ENCODE measurements at places on chromosomes 2 and 18.

DNA sequence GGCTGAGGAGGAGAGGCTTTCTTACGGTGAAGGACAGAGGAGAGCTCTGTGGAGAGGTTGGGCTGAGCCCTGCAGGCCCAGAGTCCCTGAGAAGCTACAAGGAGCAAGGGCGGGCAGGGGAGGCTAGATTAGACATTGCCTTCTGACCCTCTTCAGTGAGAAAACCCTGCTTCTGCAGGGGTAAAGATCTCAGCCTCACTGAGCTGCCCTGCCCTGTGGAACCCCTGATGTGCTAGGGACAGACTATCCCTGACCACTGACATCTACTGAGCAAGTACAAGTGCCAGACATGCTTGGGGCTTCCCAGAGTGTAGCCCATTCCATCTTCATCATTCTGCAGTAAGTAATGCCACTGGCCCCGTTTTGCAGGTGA is 111.5 kb downstream of the CYP26B1 start:
- no peak for DNase-seq
- no peak overlapping the region for H3K4me3 ChIP-seq
- no peak overlapping the region for H3K27ac ChIP-seq
- H3K27me3 ChIP-seq: no peaks in the 10 kb centered on the region

GRCh38 chr2:207061181-207061580 is 104.6 kb downstream of the KLF7 start:
- no peak overlapping the region for H3K27ac ChIP-seq
- H3K36me3 ChIP-seq: no peaks in the 10 kb centered on the region
- no peak for DNase-seq
- no peaks in the 10 kb centered on the region for H3K27me3 ChIP-seq

DNA sequence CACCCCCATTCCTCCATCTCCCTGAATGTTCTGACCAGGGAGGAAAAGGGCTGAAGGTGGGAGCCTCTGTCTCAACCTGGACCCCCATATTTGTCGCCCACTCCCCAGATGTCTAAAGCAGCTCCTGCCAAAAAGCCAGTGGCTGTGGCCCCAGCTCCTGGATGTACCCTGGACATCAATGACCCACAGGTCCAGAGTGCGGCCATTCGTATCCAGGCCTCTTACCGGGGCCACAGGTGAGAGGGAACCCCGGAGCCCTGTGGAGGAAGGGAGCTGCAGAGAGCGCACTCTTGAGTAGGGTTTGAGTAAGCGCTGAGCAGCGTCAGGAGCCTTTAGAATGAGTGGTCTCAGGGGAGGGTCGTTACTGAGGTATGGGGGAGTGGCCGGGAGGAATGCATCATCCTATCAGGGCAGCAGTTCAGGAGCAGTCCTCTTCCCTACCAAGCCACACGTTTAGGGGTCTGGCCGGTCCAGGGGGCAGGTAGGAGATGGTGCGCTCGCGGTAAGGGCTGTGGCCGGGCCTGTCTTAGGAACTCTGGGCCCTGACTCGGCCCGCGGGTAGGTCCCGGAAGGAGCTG is 2.4 kb upstream of the GMPPA start:
- peaks cover 44% of the 10 kb centered on the region for H3K27me3 ChIP-seq
- no peaks in the 10 kb centered on the region for H3K36me3 ChIP-seq
- H3K27ac ChIP-seq: no peak overlapping the region
- H3K4me1 ChIP-seq: peaks cover 19% of the 10 kb centered on the region
- no peak for DNase-seq

- H3K27me3 ChIP-seq: no peaks in the 10 kb centered on the region
- DNase-seq: no peak
- H3K36me3 ChIP-seq: no peaks in the 10 kb centered on the region
- no peak overlapping the region for H3K27ac ChIP-seq
- no peak overlapping the region for H3K4me3 ChIP-seq
- no peaks in the 10 kb centered on the region for H3K4me1 ChIP-seq
These were observed 311.5 kb upstream of the ID2 start for GRCh38 chr2:8370258-8370802.

- H3K27me3 ChIP-seq: no peaks in the 10 kb centered on the region
- no peak overlapping the region for H3K27ac ChIP-seq
- DNase-seq: no peak
- no peaks in the 10 kb centered on the region for H3K4me1 ChIP-seq
- H3K36me3 ChIP-seq: no peaks in the 10 kb centered on the region
These were observed 156.4 kb upstream of the ITGA4 start for GRCh38 chr2:181300600-181301291.

DNA sequence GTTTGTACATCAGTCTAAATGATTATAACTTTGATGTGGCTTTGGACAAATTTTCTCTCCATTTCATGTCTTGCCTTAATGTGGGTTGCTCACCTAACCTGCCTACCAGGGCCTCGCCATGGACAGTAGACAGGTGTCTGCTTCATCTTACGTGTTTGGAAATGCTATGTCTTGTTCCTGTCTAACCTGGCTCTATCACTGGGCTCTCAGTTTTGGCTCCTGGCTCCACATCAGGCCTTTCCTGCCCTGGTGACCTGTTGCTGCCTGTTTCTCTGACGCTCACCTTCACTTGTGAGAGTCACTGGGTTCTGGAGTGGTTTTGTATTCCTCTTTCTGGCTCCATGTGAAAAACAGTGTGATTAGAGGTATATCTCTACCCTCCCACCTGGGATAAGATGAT is 65.9 kb downstream of the PHLPP1 start:
- no peak for DNase-seq
- H3K27me3 ChIP-seq: no peaks in the 10 kb centered on the region

DNA sequence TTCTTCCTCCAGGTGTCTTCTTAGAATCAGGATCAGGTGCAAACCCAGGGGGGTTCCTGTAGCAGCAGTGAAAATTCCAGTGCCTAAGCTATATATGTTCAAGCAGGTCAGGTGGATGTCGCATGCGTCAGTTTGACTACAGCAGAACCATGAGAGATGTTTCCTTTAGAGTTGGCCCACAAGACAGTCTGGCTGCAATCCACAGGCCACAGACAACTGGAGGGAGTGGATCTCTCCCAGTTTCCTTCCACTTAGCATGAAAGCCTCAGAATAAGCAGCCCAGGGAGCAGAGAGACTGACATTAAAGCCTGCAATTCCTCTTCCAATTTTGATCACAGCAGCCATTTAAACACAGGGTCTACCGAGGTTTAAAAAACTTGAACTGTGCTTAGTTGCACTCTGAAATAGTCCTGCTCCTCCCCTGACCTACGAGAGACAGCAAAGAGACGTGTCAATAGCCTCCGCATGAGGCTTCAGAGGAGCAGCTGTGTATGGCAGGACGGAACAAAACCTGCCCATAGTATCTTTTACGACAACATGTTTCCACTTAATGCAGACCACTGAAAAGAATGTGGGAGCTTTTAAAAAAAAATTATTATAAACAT is 988 bp upstream of the KCNE4 start:
- no peak overlapping the region for H3K27ac ChIP-seq
- no peak overlapping the region for H3K4me3 ChIP-seq
- DNase-seq: no peak

DNA sequence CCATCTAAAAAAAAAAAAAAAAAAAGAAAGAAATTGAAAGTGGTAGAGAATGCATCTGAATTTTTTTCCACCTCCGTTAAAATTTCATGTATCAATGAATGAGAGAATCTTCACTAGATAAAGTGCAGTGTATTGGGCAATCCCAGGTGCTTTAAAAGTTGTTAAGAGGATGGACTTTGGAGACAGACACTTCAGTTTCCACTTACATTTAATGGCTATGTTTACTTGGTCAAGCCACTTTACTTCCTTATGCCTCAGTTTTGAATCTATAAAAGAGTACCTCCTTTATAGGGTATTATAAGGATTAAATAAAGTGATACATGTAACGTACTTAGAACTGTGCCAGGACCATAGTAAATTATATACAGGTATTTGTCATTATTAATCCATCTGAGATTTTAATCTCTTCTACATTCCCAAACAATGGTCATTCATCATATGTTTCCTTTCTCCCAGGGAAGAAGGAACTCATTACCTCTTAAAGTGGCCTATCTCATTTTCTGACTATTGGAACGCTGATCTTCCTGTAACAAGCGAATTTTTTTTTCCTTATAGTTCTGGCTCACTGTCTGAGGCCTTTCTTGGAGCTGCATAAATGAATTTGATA is 29.1 kb upstream of the TANK start:
- H3K36me3 ChIP-seq: no peaks in the 10 kb centered on the region
- no peaks in the 10 kb centered on the region for H3K27me3 ChIP-seq
- DNase-seq: no peak
- H3K4me1 ChIP-seq: peaks cover 4% of the 10 kb centered on the region
- no peak overlapping the region for H3K27ac ChIP-seq

GRCh38 chr2:75560768-75561565 is at the start of gene EVA1A:
EVA1A (minus strand) TSS chr2:75560939; CDS start chr2:75518140, 42,799 bp downstream.
- H3K27ac ChIP-seq: no peak within 1 kb of the TSS
- no peaks in the 10 kb centered on the region for H3K4me1 ChIP-seq
- DNase-seq: no peak
- H3K27me3 ChIP-seq: peaks cover 14% of the 10 kb centered on the region

GRCh38 chr2:45117383-45117782 is 108.1 kb upstream of the SIX2 start:
- H3K4me3 ChIP-seq: no peak overlapping the region
- no peaks in the 10 kb centered on the region for H3K36me3 ChIP-seq
- no peak overlapping the region for H3K27ac ChIP-seq
- H3K27me3 ChIP-seq: no peaks in the 10 kb centered on the region

DNA sequence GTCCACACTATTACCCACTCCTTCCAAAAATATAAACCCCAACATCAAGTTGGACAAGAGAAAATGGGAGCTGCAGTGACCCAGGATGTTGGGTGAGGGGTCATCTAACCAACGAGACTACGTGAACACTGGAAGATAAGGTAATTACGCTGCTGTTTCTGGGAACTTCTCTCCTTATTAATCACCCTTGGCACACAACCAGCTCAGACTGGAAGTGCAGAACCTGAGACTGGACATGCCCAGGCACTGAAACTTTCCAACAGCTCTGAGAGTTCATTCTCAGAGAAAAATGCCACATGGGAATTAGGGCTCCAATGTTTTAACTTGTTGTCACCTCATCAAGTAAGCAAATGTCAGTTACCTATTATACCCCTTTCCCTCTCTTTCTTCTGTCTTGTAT is 135.3 kb downstream of the CCDC148 start:
- H3K4me1 ChIP-seq: no peaks in the 10 kb centered on the region
- H3K4me3 ChIP-seq: no peak overlapping the region
- no peak for DNase-seq
- H3K36me3 ChIP-seq: no peaks in the 10 kb centered on the region

DNA sequence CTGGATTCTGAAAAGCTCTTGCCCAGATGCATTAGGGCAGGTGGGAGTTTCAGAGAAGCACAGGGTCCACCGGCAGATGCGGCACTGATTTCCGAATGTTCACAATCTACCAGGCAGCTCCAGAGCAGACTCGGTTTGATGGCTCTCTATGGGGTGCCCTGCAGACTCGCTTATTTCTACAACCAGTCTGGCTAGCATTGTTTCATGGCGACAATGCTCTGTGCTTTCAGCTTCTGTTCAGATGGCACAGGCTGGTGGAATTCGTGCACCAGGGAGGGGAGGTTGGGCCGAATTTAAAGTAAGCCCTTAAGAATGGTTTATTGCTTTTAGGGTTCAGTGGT is 9.9 kb downstream of the MYT1L start:
- no peak for DNase-seq
- no peak overlapping the region for H3K27ac ChIP-seq
- H3K27me3 ChIP-seq: no peaks in the 10 kb centered on the region
- no peaks in the 10 kb centered on the region for H3K36me3 ChIP-seq

- H3K4me1 ChIP-seq: no peaks in the 10 kb centered on the region
- DNase-seq: no peak
These were observed 62.3 kb downstream of the VWA3B start for GRCh38 chr2:98149333-98149697.

- DNase-seq: no peak
- no peaks in the 10 kb centered on the region for H3K36me3 ChIP-seq
- no peak overlapping the region for H3K27ac ChIP-seq
- H3K4me3 ChIP-seq: no peak overlapping the region
- H3K27me3 ChIP-seq: no peaks in the 10 kb centered on the region
These were observed 86.4 kb upstream of the MAP4K3 start for GRCh38 chr2:39523308-39524044.

- no peak overlapping the region for H3K4me3 ChIP-seq
- no peak overlapping the region for H3K27ac ChIP-seq
- H3K27me3 ChIP-seq: no peaks in the 10 kb centered on the region
- no peaks in the 10 kb centered on the region for H3K36me3 ChIP-seq
These were observed 85.0 kb downstream of the TRIP12 start for GRCh38 chr2:229836847-229837246.

DNA sequence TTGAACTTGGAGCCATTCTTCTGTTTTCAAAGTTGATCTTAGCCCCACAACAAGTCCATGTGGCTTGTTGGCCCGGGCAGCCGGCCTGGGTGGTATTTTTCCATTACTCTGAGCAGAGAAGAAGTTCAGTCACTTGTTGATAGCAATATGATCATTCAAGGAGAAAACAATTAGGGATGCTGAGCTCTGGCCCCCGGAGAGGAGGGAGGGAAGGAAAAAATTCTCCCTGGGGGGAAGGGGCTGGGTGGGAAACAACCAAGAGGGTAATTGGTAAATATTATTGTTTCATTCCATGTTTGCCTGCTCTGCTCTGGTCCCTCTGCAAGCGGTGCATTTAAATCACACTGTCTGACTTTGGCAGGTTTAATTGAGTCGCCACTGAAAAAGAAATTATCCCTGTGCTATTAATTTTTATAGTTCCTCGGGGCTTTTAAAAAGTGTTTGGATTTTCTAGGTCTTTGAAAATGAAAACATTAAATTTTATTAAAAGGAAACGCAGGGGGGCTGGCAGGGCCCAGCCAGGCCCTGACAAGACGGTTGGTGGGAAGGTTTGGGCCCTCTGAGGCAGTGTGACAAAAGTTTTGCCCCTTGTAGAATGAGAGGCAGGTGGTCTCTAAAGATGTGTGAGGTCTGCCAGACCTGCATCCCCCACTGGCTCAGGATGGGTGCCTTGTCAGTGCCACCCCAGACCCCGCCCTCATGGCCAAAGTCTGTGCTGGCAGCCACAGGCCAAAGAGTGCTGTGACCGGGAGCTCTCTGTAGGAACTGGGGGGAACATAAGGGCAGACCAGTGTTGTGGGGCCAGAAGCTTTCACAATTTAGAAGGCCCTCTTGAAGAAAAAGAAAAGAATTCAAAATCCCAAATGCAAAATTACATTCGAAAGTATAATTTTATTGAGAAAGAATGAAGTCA is 52.5 kb upstream of the SLC14A2 start:
- no peak for DNase-seq
- no peaks in the 10 kb centered on the region for H3K27me3 ChIP-seq

DNA sequence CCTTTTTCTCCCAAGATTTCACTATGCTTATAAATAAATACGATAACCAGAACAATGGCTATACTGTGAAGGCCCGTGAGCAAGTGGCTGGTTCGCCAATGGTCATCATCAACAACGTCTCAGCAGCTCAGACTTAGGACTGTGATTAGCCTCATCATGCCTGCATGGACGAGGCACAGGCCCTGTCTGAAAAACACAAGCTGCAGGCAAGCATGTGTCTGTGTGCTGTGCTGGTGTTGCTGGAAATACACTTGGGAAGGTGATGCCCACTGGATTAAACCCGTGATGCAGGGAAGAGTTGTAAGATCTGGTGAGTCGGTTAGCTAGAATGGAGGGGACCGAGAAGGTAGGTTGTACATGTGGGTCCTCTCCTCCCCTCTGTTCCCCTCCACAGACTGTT is 111.5 kb upstream of the EPC2 start:
- no peak overlapping the region for H3K27ac ChIP-seq
- no peaks in the 10 kb centered on the region for H3K4me1 ChIP-seq
- no peak for DNase-seq
- H3K27me3 ChIP-seq: no peaks in the 10 kb centered on the region
- H3K4me3 ChIP-seq: no peak overlapping the region
- no peaks in the 10 kb centered on the region for H3K36me3 ChIP-seq

All from H1 (cell line).